WTC11 (cell line): ENCODE measurements at places on chromosomes 5 and 9. TPM values are rescaled to one million over a fixed set of nuclear protein-coding genes. Genes with fewer than 3 reads are reported as not detected.
A peak's percentile ranks its signal among the peaks of the same experiment; 100 is the strongest.

SOX30 gene
- 0.41 to 0.55 TPM (median 0.46 TPM) in 3 replicates for total RNA-seq

DNA sequence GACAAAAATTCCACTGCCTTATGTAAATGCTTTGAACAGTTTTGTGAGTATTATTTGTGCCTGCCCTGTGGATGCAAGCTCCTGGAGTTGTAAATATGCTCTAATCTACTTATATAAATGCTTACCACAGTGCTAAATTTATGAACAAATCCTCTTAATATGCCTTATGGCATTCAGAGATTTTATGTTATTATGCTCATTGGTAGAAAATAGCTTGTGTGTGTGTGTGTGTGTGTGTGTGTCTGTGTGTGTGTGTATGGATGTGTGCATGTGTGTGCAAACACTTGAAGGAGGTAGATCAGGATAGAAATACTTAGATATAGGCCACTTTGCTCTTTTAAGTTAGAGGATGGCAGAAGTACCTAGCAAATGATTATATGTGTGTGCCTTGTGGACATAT is 253.9 kb downstream of the TAF11L14 start:
- no peak for DNase-seq

LCN1 gene
- total RNA-seq: not detected in 3 replicates

- DNase-seq: no peak
Measured at GRCh38 chr5:21654-22233, 70.2 kb upstream of the PLEKHG4B start.

GRCh38 chr5:172733131-172733973 is 37.6 kb downstream of the DUSP1 start:
- no peak for DNase-seq

DNA sequence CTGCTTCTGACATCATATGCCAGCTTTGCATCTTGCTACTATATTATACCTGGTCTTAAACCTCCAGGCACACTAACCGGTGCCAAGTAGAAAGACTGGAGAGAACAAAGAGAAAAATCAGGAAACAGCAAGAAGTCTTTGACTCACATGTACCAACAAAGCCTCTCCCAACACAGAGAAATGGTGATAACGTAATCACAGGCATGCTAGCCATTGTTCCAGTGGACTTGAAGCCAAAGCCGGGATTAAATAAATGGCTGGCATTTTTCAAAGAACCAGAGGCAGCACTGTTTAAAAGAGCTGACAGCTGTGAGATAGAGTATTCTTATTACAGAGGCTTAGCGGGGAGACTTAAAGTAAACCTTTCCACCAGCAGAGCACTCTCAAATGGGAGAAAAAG is 148.4 kb upstream of the NFIL3 start:
- DNase-seq: no peak

- no peak for DNase-seq
Measured at GRCh38 chr9:126125577-126125976, 201.1 kb upstream of the MVB12B start.

DNA sequence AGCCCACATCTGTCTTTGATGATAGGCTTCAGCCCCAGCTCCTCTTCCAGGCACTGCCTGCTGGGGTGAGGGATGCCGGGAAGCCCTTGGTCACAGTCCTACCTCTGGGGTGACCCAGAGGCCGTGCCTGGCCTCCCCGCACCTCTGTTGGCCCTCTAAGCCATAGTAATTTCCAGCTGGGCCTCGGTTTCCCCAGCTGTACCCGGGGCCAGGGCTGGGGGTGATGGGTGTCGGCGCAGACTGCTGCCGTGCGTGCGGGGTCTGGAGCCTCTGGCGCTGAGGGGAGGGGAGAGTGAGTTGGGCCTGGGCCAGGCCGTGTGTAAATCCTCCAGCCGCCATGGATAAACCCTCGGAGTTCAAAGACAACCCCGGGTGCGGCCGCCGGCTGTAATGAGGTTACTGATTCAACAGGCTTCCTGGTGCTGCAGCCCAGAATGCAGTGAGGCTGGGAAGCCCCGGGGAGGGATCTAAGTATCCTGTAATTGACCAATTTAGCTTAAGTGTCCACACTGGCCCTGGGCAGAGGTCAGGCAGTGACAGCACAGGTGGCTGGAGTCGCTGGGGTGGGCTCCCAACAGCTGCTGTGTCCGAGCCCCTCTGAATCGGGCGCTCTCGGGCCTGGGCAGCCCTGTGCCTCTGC is 7.1 kb downstream of the RXRA start:
- no peak for DNase-seq

SHROOM1 gene
- total RNA-seq: 7.9 to 8.1 TPM (median 8.0 TPM) in 3 replicates

- DNase-seq: no peak
Measured at GRCh38 chr9:79912318-79913070, 340.7 kb downstream of the TLE4 start.

DNA sequence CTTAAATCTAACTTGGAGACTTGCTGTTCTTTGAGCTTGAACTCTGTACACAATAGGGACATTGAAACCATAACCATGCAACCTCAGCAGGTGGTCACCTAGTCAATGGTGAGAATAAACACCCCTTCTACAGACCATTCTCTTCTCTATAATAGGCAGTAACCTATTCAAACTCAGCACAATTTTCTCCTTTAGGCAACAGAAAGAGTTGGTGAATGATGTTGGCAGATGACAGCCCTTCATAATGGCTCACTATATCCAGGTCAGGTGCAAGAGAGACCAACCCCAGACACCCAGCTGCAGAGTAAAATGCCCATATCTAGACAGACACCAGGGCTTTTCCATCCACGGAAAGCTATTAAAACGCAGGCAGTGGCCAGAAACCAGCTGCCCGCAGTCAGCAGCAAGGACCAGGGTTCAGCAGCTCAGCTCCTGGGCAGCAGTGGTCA is 106.7 kb downstream of the SERINC5 start:
- no peak for DNase-seq

DNA sequence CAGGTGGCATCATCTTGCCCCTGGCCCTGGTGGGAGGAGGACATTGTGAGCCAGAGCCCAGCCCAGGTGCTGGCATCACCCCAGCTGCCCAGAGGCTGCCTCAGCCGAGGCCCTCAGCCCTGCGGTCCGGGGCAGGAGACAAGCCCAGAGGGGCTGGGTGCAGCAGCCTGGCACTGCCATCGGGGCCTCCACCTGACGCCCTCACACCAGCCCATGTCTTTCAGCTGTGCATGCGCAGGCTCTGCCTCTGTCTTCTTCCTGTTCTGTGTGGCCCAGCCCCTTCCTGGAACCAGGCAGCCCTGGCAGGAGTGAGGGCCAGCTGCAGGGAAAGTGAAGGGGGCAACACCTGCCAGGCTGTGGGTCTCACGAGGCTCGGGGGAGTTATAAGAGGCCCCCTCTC is 4.8 kb upstream of the CEL start:
- DNase-seq: no peak

XRCC4 gene
- 12.0 to 13.5 TPM (median 12.8 TPM) in 3 replicates for total RNA-seq

C9orf153 gene
- total RNA-seq: 0.21 to 0.53 TPM in 2 of 3 replicates, not detected in the other

GRCh38 chr9:82467436-82467835 is 478.9 kb downstream of the SPATA31D1 start:
- DNase-seq: no peak

DNA sequence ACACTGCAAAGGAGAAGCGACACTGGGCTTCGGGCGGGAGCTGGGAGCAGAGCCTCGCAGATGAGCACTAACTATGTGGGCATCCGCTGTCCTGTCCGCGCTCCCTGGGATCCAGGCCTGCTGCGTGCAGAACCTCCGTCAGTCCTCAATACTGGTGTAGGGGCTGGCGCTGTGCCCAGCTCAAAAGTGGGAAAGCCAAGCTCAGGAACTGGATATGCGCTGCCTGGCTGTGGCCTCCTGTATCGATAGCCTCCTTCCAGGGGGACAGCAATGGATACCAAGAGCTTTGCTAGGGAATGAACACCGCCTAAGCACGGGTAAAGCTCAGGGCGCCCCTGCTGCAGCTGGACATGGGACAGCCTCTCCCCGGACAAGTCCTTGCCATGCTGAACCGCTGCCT is 270.4 kb downstream of the NSG2 start:
- no peak for DNase-seq

DNA sequence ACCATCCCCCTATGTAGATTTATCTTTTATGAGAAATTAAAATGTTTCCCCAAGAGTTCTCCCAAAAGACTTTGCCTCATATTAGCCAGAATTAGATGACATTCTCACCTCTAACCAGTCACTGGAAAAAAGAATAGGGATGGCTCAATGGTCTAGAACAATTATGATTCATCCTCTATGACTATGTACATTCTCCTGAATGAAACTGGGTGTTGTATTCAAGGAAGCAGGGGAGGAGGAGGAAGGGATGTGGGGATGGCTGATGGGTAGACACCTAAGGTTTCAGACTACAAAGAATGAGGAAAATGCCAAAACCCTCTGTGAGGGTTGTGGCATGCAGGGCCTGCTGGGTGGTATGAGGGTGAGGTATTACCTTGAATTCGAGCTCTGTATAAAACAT is 49.5 kb upstream of the BRINP1 start:
- DNase-seq: no peak

- no peak for DNase-seq
Measured at GRCh38 chr5:89451263-89451662, 568.3 kb upstream of the MEF2C start.

SPAG8 gene
- 0.16 to 0.72 TPM (median 0.50 TPM) in 3 replicates for total RNA-seq

- DNase-seq: no peak
Measured at GRCh38 chr5:114686356-114686755, 324.5 kb downstream of the KCNN2 start.

PTPN3 gene
- total RNA-seq: 1.7 to 2.4 TPM (median 2.1 TPM) in 3 replicates

GRCh38 chr9:34994260-34994899 is 4.8 kb downstream of the DNAJB5 start:
- peak; percentile 54 for DNase-seq

FAM219A gene
- 17.2 to 20.6 TPM (median 19.5 TPM) in 3 replicates for total RNA-seq

SPATA31C1 gene
- not detected in 3 replicates for total RNA-seq

GRCh38 chr5:121988488-121988887 is 26.7 kb downstream of the SRFBP1 start:
- DNase-seq: no peak

GRCh38 chr9:70101265-70101664 is 57.6 kb downstream of the MAMDC2 start:
- no peak for DNase-seq

- no peak for DNase-seq
Measured at GRCh38 chr5:52840277-52841050, 52.7 kb downstream of the ITGA1 start.

- no peak for DNase-seq
Measured at GRCh38 chr5:150616024-150616470, 24.4 kb upstream of the SYNPO start.

GRCh38 chr5:130992095-130992494 is 173.0 kb downstream of the HINT1 start:
- no peak for DNase-seq

GRM6 gene
- total RNA-seq: 0.05 to 0.33 TPM in 2 of 3 replicates, not detected in the other

GRCh38 chr5:8185852-8186251 is 316.9 kb downstream of the MTRR start:
- no peak for DNase-seq
